ENCODE measurements at places on chromosomes 11 and 22.

DNA sequence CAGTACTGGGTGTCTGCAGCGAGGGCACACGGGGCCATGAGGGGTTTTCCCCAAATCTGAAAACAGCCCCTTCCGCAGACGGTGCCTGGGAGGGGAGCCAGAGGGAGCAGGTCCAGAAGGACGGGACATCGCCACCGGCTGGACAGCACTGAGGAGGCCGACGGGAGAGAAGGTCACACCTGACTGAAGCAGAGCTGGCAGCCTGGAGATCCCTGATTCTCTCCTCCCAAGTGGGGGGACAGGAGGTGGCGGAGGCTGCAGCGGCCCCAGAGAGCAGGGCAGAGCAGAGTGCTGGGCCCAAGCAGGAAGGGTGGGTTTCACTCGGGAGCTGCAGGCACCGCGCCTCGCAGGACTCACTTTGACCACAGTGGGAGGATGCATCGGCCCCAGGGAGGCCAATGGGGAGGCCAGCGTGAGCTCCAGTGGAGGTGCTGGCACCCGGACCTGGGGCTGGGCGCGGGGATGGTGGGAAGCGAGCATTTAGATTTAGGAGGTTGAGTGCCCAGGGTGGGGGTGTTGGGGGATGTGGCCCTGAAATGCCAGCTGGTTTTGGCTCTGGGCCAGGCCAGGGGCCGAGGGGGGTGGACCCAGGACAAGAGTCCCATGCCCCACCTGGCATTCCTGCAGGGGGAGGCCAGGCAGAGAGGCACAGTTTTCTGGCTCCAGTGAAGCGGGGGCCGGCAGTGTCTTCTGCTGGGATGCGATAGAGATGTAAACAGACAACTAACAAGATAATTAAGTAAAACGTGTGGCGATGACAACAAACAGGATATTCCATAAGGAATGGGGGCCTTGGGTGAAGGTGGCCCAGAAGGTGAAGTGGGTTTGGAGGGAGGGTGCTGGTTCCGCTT lies 92.3 kb upstream of the FGF3 start:
- DNase-seq: no peak

DNA sequence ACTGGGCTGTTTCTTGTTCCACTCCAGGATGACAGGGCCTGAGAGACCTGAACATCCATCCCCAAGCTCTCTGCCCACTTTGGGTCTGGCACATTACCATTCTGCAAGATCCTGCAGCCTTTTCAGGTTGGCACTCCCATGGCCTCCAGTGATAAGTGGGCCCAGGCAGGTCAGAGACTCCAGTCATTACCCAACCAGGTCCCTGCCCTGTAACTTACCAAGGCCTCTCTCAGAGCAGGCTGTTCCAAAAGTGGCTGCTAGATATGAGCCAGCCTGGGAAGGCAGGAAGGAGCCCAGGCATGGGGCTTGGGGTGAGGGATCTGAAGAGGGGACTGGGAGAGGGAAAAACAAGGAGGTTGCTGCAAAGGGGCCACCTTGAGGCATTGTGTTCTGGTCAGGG lies 35.9 kb downstream of the KCNQ1OT1 start:
- no peak for DNase-seq

GRCh38 chr11:103326070-103326794 lies 217.0 kb downstream of the DYNC2H1 start:
- peak; percentile 82 for DNase-seq

DNA sequence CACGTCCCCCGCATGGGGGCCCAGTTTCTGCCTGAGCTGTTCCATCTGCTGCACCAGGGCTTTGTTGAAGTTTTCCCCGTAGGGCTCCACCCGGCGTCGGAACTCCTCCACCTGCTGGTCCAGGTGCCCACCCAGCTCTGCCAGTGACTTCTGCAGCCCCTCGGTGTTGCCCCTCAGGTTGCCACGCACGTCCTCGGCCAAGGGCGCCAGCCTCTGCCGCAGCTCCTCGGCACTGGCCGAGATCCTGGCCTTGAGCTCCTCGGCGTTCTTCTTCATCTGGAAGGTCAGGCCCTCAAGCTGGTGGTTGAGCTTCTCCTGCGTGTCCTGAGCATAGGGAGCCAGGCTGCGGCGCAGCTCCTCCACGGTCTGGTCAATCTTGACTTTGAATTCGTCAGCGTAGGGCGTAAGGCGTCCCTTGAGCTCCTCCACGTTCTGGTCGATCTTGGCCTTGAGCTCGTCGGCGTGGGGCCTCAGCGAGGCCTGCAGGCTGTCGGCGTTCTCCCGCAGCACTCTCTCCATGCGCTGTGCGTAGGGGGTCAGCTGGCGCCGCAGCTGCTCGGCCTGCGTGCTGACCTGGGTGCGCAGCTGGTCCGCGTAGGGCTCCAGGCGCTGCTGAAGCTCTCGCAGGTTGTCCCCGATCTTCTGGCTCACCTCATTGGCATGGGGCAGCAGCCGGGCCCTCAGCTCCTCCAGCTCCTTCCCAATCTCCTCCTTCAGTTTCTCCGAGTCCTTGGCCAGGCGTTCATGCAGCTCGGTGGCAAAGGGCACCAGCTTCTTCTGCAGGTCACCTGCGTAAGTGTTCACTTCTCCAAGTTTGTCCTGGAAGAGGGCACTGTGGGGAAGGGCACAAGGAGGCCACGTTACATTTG lies 1.8 kb downstream of the APOA4 start:
- DNase-seq: no peak

DNA sequence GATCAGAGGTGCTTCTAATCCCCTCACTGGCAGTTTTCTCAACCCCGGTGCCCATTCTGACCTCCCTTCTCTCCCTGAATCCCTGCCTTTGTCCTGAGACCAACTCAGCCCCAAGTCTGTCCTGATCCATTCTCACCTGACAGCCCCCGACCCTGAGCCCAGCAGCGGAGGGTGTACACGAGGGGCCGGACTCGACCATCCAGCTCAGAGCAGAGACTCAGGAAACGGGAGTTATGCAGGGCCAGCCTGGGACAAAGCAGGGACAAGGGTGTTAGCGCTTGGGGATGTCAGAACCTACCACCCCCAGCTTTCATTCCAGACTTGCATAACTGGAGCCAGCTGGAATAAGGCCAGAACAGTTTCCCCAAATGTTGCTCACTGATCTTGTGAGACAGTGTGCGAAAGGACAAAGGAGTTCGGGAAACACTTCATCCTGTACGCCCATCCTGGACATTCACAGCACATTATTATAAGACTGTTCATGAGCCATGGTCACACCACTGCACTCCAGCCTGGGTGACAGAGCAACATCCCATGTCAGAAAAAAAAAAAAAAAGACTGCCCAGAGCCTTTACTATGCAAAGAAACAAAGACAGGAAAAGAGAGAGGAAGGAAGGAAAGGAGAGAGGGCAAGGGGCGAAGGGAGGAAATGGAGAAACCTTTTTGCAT lies 3.5 kb upstream of the EEF1G start:
- no peak for DNase-seq

DNA sequence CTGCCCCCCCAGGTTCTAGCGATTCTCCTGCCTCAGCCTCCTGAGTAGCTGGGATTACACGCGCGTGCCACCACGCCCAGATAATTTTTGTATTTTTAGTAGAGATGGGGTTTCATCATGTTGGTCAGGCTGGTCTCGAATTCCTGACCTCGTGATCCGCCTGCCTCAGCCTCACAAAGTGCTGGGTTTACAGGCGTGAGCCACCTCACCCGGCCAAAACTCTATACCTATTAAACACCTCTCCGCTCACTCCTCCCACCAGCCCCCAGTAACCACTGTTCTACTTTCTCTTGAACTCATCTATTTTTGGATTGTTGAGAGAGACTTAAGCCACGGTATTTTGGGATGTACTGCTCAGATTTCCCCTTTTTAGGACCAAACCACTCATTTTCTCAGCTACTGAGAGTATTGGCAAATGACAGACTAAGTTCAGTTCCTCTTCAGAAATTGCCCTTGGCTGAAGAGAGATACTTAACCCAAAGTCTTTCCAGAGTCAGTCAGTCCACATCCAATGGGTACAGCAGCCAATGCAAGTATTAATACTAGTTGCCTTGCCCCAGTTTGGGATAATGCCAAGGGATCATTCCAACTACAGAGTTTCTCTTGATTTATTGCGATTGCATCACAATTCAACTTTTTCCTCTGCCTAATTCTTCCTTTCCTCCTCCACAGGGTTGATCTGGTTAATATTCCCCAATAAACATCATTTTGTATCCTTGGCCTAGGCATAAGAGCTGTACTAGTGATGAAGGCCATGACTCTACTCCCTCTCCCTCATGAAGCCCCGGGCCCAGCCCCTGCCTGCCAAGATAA lies 36.8 kb upstream of the CSTF3 start:
- no peak for DNase-seq

DNA sequence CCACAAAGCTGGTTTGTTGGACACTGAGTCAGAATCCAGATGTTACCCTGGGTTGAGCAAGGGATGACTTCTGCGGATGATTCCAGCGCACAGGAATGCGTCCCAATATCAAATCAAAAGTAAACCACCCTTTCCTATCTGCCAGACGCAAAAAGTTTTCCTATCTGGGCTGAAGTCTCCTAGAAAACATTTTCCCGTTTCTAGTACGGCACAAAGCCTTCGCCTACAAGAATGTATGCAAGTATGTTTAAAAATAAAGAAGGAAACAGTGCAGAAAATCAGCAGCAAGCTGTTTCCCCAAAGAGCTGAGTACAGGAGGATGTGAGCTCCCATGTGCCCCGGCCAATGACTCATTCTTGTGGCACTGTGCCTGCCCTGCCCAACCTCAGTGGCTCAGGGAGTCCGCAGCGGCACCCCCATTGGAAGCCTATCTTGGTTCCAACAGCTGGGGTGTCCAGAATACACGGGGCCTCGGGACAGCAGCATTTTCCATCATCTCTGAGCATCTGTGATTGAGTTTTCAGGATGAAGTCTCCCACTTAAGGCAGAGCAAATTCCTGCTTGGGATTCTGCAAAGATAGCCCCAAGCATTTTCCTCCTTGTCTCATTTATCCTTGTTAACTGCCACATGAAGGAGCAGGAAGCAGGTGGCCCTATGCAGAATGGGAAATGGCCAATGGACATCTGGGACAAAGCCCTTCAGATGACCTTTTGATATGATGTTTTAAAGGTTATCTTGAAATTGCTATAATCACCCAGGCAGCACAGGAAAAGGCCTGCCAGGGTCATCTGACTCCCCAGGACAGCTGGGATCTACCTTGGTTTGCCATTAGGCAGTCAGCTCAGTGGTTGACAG lies 17.5 kb downstream of the KCNJ5 start:
- peak; percentile 63 for DNase-seq

- no peak for DNase-seq
These were observed 33.1 kb upstream of the IGLL5 start for GRCh38 chr22:22854466-22854865.

DNA sequence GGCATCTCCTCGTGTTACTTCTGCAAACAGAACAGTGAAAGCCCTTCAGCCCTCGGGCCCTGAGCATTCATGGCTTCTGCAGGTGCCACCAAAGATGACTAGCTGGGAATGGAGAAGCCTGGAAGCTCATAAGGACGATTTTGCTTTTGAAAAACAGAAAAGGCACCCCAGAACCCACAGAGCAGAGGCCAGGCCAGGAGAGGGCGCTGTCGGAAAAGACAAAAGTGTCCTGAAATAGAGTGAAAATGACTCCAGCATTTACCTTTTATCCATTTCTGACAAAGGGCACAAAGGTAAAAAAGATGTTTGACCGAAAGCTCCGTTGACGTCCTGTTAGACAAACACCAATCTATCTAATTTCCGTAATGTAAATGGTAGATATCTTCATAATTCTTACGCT lies 37.6 kb downstream of the ZNF195 start:
- peak; percentile 46 for DNase-seq

DNA sequence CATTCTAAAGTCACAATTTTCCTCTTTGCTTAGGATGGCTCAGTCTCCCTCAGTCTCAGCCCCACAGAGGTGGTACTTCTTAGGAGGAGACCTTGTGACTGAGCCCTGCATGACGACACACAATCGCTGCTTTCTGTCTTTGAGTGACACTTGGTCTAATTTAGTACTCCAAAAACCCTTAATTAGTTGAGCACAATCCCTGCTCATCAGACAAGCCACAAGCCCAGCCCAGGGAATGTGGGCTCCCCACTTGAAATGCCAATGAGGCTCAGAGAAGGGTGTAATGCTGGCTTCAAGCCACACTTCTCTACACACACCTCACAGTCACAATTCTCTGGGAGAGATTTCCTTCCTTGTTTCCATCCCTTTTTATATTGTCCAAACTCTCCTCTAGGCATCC lies 101.8 kb downstream of the FEZ1 start:
- no peak for DNase-seq

DNA sequence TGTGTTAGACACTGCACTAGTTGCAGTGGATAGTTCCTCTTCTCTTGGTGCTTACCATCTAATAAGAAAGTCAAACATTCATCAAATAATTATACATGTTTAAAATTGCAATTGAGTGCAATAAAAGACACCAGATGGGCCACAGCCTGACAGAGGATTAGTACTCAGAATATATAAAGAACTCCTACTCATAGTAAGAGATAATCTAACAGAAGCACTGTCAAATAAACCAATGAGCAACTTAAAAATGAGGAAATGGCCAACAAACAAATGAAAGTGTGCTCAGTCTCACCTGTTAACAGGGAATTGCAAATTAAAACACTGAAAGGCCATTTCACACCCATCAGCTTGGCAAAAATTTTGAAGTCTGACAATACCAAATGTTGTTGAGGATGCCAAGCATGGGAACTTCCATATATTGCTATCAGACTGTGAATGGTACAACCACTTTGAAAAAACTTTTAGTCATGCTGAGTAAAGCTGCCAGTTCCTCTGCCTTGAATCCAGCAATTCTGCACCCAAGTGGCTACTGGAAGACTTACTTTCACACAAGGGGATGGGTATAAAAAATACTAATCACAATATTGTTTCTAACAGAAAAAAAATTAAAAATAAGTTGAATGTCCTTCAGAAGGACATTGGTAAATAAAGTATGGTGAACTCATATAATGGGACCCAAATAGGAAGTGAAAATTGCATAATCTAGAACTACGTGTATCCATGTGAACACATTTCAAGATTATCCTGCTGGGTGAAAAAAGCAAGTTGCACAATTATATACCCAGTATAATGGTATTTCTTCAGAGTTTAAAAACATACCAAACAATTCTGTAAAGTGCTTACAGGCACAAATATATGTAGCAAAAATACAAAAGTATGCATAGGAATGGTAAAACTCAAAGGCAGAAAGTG lies 41.4 kb upstream of the CREB3L1 start:
- DNase-seq: no peak

- DNase-seq: no peak
These were observed 1163.1 kb downstream of the BRD1 start for GRCh38 chr22:48664586-48664985.

DNA sequence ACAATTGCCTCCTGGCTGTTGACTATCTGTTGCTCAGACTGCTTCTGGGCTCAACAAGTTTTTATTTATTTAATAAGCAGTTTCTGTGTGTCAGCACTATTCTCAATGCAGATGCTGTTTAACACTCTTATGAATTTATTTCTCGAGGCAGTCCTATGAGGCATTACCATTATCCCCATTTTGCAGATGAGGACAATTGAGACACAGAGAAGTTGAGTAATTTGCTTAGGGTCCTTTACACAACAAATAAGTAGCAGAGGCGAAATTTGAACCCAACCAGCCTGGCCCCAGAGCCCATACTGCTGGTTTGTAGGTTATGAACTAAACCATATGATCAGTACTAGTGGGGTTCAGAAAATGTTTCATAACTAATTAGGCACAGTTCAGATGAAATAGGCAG lies 58.7 kb downstream of the APIP start:
- DNase-seq: no peak

DNA sequence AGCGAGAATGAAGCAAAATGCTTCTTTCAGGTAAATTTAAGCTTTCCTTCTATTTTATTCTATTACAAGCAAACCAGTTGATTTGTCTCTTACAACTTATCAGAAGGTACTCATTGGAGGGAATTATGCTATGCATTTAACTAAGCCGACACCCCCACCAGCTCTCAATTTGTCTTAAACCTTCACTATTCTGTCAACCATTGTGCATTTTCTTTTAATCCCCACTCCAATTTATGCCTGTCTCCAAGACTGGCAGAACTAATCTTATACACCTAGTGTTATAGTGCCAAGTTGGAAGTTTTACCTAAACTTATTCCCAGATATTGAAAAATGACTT lies 12.5 kb downstream of the TAF1D start:
- no peak for DNase-seq
